Mesothelial cell of epicardium (in vitro differentiated cells): ENCODE measurements at places on chromosomes 11 and 22.

GRCh38 chr22:19125011-19125410 is 2.8 kb upstream of the DGCR2 start:
- no peaks in the 10 kb centered on the region for H3K36me3 ChIP-seq
- no peak overlapping the region for H3K4me3 ChIP-seq
- H3K4me1 ChIP-seq = peaks cover 20% of the 10 kb centered on the region
- H3K27ac ChIP-seq = no peak overlapping the region
- no peaks in the 10 kb centered on the region for H3K27me3 ChIP-seq

GRCh38 chr11:61777234-61778090 is 14.9 kb downstream of the TMEM258 start:
- H3K4me3 ChIP-seq = no peak overlapping the region
- DNase-seq = no peak
- peaks cover 36% of the 10 kb centered on the region for H3K4me1 ChIP-seq
- H3K27me3 ChIP-seq = no peaks in the 10 kb centered on the region

- no peaks in the 10 kb centered on the region for H3K27me3 ChIP-seq
- H3K27ac ChIP-seq = no peak overlapping the region
- H3K4me3 ChIP-seq = no peak overlapping the region
- DNase-seq = no peak
- peaks cover 10% of the 10 kb centered on the region for H3K36me3 ChIP-seq
Measured at GRCh38 chr22:19438298-19438697, 6.0 kb downstream of the MRPL40 start.

GRCh38 chr22:22888571-22889353 is 1.1 kb downstream of the IGLL5 start:
- no peak overlapping the region for H3K27ac ChIP-seq
- no peak for DNase-seq
- peaks cover 86% of the 10 kb centered on the region for H3K27me3 ChIP-seq
- H3K4me1 ChIP-seq = no peaks in the 10 kb centered on the region
- H3K36me3 ChIP-seq = no peaks in the 10 kb centered on the region
- no peak overlapping the region for H3K4me3 ChIP-seq

- peaks cover 4% of the 10 kb centered on the region for H3K27me3 ChIP-seq
- H3K27ac ChIP-seq = no peak overlapping the region
- H3K4me3 ChIP-seq = no peak overlapping the region
- peaks cover 17% of the 10 kb centered on the region for H3K4me1 ChIP-seq
Measured at GRCh38 chr22:48823941-48824340, 1003.7 kb downstream of the BRD1 start.
